ENCODE measurements at places on chromosomes 1 and 21.

DNA sequence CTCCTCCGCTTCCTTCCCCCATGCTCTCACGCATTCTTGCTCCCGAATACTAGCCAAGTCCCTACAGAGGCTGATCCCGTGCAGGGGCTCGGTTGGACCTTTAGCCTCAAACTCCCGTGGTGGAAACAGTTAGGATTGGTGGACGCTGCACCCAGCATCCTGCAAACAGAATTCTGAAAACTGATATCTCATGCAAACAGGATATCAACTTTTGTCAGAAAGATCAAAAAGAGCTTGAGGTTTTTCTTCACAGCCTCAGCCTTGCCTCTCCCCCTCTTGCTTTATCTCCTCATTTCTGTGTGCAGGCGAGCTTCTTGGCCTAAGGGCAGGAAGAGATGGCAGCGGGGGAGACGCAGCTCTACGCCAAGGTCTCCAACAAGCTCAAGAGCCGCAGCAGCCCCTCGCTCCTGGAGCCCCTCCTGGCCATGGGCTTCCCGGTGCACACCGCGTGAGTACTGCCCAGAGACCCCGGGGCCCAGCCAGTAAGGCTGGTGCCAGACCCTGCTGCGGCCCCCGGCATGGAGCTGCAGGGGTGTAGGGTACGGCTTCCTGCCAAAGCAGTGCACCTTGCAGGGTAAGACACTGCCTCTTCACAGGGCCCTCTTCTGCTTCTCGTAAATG is at the start of gene UBASH3A:
Gene UBASH3A, plus strand, starts transcription at position 292 of the 621 bp plus-strand sequence. Its CDS starts 44 bp downstream, at position 336.
- DNase-seq: peak; percentile 81

DNA sequence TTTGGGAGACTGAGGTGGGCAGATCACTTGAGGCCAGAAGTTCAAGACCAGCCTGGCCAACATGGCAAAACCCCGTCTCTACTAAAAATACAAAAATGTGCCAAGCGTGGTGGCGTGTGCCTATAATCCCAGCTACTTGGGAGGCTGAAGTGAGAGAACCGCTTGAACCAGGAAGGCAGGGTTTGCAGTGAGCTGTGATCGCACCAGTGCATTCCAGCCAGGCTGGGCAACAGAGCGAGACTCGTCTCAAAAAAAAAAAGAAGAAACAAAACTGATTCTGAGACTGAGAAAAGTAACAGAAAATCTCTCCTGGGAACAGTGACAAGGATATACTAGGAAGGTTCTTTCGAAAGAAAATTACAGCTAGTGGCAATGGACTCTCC is 20.9 kb downstream of the USP48 start:
- DNase-seq: no peak

GRCh38 chr1:171142416-171143385 is 42.4 kb upstream of the FMO2 start:
- no peak for DNase-seq

DNA sequence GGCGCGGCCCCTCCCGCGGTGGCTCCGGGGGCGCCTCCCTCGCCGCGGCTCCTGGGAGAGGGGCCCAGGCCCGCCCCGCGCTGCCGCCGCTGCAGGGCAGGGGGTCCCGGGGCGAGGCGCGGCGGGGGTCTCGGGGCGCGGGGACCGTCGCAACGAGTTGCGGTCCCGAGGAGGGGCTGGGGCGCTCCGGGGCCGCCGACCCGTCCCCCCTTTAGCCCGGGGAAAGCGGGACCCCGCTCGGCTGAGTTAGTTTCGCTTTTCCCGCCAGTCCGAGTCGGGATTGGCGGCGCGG is 493 bp downstream of the SPSB1 start:
- DNase-seq: no peak
